ENCODE measurements at places on chromosomes 2 and 18.
A peak's percentile ranks its signal among the peaks of the same experiment; 100 is the strongest.

DNA sequence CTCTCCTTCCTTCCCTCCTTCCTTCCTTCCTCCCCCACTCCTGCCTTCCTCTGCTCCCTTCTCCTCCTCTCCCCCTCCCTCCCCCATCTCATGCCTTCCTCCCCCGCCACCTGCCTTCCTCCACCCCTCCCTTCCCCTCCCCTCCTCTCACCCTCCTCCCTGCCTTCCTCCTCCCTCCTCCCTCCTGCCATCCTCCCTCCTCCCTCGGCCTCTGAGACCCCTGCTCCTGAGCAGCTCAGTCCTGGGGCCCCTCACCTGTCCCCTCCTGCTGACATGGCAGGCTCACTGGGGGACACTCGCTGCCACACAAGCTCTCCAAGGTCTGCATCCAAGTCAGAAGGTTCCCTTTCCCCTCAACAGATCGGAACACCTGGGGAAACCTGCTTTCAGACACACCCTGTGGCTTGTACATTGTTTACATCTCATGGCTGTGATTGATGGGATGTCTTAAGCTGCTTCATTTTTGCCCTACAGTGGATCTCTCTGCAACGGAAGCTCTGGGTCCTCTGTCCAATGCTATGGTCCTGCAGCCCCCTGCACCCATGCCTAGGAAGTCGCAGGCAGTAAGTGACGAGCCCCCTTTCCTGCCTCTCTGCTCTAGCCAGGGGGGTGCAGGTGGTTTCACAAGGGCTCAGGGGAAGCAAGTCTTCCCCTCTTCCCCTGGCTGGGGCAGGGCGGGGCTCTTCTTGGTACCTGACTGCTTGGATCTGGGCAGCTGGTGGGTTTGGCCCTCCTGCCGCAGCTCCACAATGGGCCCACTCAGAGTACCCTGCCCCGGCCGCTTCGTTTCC is 22.9 kb downstream of the ITGB1BP1 start:
- no peaks in the 10 kb centered on the region for H3K36me3 ChIP-seq
- H3K27me3 ChIP-seq, result no peaks in the 10 kb centered on the region
- no peak overlapping the region for H3K27ac ChIP-seq

GRCh38 chr2:95165030-95165370 is 609 bp upstream of the ZNF2 start:
- no peaks in the 10 kb centered on the region for H3K27me3 ChIP-seq
- H3K36me3 ChIP-seq, result no peaks in the 10 kb centered on the region
- H3K4me1 ChIP-seq, result peaks cover 25% of the 10 kb centered on the region

DNA sequence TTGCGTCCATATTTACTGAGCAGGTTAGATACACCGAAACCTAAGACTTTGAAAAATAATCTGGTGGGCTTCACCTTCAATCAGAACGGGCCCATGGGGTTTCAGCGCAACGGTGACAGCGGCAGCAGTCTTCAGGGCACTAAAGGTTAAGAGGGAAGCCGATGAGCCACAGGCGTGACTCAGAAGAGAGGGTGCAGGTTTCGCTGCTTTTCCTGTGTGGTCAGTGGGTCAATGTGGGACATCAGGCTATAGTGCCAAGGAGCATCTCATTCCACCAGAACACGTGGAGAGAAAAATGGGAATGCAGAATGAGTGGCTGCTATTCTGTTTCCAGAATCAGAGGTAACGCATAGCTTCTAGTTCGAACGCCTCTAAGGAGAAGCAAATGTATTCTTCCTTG is 8.9 kb downstream of the PTGR3 start:
- H3K36me3 ChIP-seq, result no peaks in the 10 kb centered on the region
- no peak overlapping the region for H3K27ac ChIP-seq
- no peak for DNase-seq
- no peaks in the 10 kb centered on the region for H3K27me3 ChIP-seq

DNA sequence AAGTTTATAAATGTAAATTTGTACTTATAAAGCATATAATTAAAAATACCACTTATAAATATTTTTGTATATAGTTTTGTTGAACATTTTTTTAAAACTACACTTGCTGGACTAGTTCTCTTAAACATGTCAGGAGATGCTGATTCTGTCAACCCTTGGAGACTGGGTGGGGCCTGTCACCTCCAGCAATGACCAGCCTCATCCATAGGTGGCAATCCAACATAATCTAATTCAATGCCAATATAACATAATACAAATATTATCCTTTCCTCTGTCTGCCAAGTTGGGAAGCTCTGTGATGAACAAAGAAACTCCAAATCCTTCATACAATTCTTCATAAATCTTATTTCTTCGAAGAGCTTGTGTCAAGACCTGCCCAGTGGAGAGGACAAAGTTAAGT is 140.4 kb downstream of the RBMS1 start:
- no peak overlapping the region for H3K27ac ChIP-seq
- no peaks in the 10 kb centered on the region for H3K36me3 ChIP-seq
- DNase-seq, result peak; percentile 33
